ENCODE measurements at places on chromosomes 3 and 15.

DNA sequence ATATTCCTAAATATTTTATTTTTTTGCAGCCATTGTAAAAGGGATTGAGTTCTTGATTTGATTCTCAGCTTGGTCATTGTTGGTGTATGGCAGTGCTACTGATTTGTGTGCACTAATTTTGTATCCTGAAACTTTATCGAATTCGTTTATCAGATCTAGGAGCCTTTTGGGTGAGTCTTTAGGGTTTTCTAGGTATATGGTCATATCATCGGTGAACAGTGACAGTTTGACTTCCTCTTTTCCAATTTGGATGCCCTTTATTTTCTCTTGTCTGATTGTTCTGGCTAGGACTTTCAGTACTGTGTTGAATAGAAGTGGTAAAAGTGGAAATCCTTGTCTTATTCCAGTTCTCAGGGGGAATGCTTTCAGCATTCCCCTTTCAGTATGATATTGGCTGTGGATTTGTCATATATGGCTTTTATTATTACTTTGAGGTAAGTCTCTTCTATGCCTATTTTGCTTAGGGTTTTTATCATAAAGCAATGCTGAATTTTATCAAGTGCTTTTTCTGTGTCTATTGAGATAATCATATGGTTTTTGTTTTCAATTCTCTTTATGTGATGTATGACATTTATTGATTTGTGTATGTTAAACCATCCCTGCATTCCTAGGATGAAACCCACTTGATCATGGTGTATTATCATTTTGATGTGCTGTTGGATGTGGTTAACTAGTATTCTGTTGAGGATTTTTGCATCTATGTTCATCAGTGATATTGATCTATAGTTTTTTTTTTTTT, 11.4 kb upstream of the SLC9A9 start:
- no peak for DNase-seq

DNA sequence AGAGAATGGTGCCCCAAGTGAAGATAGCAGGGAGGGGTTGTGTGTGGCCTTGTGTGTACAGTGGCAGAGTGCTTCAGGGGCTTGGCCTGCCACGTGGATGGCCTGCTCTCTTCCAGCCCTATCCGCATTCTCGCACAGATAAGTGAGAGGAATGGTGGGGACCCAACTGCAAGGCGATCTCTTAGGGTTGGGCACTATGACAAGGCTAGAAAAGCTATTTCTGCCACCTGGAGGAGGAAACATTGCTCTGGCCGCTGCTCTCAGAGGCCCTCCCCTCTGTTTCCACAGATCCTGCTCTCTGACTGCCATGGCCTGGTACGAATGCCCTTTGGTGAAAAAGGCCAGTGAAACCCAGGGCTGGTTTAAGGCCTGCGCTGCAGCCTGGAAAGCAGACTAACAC, 20.6 kb downstream of the EEFSEC start:
- no peak for DNase-seq

- no peak for DNase-seq
Observed at GRCh38 chr3:127472506-127472905, 118.0 kb downstream of the TPRA1 start.

DNA sequence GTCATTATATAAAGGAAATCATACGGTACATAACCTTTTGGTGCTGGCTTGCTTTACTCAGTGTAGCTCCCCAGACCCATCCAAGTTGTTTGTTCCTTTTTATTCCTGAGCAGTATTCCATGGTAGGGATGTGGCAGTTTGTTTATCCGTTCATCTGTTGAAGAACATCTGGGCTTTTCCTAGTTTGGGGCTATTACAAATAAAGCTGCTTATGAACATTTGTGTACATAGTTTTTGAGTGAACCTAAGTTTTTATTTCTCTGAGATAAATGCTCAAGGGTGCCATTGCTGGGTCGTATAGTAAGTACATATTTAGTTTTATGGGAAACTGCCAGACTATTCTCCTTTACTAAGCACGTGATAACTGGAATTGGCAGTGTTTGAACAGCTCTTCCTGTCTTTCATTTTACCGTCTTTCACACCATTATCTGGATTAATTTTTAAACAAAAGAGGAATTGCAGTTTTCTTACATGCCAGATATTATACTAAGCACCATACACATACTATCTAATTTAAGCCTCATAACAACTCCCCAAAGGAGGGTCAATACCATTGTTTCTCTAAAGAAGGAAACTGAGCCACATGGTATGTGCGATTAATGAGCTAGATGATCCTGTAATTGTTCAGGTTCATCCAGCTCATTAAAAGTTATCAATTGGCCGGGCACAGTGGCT, 85.6 kb downstream of the PTPRG start:
- DNase-seq: no peak

DNA sequence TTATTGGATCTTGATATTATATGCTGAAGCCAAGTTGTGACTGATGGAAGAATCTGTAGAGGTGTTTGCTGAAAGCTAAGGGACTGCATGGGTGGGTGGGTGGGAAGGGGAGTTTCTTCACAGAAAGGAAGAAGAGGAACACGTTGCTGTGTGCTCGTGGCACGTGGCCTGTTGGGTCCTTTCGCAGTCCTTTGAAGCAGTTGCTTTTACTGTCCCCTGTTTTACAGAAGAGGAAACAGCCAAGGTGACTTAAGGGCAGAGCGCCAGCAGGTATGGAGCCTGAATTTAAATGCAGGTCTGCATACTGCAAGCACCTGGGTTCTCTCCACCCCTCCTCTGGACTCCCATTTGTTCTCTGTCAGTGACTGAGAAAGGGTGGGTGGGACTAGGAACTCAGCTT, 59.4 kb upstream of the PRR23C start:
- DNase-seq: no peak
